ENCODE measurements at places on chromosomes 5 and 9.

GRCh38 chr9:137156567-137157375 lies 13.1 kb downstream of the LRRC26 start:
- peak; percentile 34 for DNase-seq

- peak; percentile 65 for DNase-seq
Measured at GRCh38 chr5:171907725-171908343, 98.6 kb downstream of the FBXW11 start.

- DNase-seq, result no peak
Measured at GRCh38 chr5:71862087-71862486, 143.0 kb downstream of the CARTPT start.

DNA sequence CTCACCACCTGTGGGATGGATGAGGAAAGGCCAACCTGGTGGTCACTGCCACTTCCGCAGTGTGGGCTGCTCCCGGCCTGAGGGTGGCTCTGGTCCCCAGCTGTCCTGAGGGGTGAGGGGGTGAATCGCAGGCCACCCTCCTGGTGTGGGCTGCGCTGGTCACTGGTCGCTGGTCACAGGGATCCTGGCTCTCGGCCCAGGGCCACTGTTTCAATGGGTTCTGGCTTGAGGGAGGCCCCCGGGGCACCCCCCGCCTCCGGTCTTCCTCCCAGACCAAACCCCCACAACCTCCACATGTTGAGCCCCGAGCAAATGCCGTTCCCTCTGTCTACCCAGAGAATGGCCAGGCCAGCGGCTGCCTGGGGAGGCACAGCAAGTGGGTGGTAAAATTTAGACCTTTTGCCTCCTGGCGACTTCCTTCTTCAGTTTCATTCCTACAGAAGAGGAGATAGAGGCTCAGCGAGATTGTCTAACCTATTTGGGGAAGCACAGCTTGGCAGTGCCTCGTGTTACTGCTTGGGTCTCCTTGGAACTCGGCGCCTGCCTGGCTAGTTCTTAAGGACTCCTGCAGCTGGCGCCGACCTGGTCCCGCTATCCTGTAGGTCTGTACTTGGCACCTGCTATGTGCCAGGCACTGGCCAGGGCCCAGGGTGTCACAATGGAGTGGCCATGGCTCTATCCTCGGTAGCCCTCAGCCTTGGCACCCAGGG lies 48.2 kb downstream of the RXRA start:
- no peak for DNase-seq

GRCh38 chr9:136045595-136046553 lies 49.2 kb downstream of the NACC2 start:
- peak; percentile 78 for DNase-seq

GRCh38 chr9:4986296-4986695 lies 1.2 kb downstream of the JAK2 start:
- no peak for DNase-seq

- DNase-seq, result no peak
Measured at GRCh38 chr5:9707732-9708462, 77.7 kb upstream of the TAS2R1 start.

GRCh38 chr5:126363658-126364057 lies 59.6 kb upstream of the GRAMD2B start:
- peak; percentile 28 for DNase-seq

- no peak for DNase-seq
Measured at GRCh38 chr5:84273517-84273883, 111.2 kb downstream of the EDIL3 start.

GRCh38 chr9:121582641-121583040 lies 68.8 kb upstream of the DAB2IP start:
- DNase-seq, result no peak

GRCh38 chr9:27569406-27569805 lies 3.9 kb downstream of the C9orf72 start:
- DNase-seq, result no peak

DNA sequence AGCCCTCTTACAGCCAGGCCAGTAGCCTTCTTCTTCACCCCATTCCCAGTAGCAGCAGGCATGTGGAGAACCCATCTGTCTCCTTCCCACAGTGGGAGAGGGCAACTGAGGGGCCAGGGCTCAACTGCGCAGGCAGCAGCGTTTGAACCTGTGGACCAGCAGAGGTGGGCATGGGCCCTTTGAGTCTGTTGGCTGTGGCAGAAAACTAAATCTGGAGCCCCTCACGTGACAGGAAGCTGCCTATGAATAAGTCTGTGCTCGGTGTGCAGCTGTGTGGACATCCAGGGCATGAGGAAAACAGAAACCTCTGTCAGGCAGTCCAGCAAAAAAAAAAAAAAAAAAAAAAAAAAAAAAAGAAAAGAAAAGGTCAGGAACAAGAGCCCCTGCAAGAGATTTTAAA lies 189.2 kb upstream of the NR3C1 start:
- peak; percentile 46 for DNase-seq

DNA sequence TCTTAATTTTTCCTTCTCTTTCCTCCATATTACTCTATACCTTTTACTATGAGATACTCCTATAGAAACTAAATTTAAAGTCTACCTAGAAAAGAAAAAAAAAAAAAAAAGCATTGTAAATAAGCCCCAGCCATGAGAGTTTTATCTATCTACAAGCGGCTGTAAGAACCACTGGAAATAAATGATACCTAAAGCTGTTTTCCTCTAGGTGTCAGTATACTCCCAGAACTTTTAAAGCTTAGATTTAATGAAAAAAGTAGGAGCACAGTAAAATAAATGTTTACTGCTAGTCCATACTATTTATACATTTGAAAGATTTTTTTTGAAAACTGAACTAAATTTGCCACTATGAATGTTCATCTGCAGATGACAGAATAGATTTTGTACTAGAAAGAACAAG lies 26.2 kb downstream of the TYRP1 start:
- peak; percentile 65 for DNase-seq

- no peak for DNase-seq
Measured at GRCh38 chr5:133821889-133822288, 146.5 kb downstream of the C5orf15 start.

DNA sequence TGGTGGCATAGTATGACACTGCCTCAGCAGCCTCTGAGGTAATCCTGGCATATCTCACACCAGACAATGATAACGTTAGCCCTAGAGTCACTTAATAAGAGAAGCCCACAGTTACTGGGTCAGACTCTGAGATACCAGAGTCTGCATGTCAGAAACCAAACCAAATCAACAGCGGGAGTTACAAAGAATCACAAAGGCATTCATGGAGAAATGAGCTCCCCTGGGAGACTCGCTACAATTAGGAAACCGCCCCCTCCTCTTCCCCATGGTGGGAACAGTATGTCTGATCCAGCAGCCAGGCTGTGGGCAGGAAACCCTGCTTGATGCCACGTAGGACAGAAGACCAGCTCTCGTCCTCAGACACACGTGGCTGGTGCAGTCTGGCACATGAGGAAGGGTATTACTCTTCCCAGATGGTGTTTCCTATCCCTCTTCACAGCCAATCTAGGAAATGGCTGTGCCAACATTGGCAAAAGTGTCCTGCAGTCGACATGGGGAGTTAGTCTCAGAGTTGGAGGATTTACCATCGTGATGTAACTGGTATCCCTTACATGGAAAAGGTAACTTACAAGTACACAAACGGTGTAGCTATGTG lies 485.4 kb downstream of the ZNF608 start:
- DNase-seq, result no peak

- DNase-seq, result no peak
Measured at GRCh38 chr9:105908069-105908468, 213.7 kb downstream of the TMEM38B start.

GRCh38 chr9:114098936-114099668 lies at the start of gene KIF12:
TSS of gene KIF12 (minus strand) at chr9:114099292. CDS start at chr9:114099276, 16 bp downstream.
- no peak for DNase-seq

- DNase-seq, result no peak
Measured at GRCh38 chr5:120140501-120140900, 323.6 kb upstream of the PRR16 start.

DNA sequence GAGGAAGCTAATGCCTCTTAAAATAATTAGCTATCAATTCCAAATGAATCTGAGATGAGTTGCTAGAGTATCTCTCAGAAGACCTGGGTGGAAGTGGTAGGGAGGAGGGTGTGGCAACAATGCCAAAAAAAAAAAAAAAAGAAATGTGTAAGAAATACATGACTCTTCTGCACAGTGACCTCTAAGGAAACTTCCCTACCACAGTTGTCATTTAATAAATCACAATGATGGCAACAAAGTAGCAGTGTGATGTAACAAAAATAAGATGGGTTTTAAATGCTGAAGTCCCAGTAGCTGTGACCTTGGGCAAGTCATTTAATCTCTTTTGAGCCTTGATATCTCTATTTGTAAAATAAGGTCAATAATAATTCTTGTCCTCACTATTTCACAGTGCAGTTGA lies 7.2 kb downstream of the FOXD1 start:
- peak; percentile 66 for DNase-seq

- DNase-seq, result no peak
Measured at GRCh38 chr9:70950270-70950669, 171.2 kb downstream of the TRPM3 start.

GRCh38 chr9:136488247-136489214 lies 5.7 kb upstream of the SEC16A start:
- DNase-seq, result no peak

GRCh38 chr5:76689321-76690036 lies 26.4 kb upstream of the F2R start:
- peak; percentile 97 for DNase-seq

All from AG10803 (cell line).